AG08396 (cell line): ENCODE measurements at places on chromosomes 11 and 22.

- peak; percentile 30 for DNase-seq
Measured at GRCh38 chr11:92226331-92227229, 2.0 kb downstream of the FAT3 start.

DNA sequence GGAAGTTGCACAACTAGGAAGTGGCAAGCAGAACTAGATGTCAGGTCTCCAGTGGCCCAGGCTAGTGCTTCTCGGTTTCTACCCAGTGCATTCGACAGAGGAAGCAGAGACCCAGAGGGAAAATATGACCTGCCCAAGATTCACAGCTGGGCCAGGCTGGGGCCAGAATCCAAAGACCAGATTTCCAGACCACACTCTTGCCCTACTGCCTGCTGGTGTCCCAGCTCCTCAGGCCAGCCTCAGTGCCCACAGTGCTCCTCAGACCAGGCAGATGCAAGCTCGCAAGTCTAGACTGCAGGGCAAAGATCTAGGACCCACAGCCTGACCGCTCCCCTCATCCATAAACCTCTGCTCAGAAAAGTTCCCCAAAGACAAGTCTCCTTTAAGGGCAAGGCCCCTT lies 262.6 kb downstream of the BUD13 start:
- DNase-seq, result no peak

GRCh38 chr11:130580372-130580771 lies 131.9 kb downstream of the ADAMTS15 start:
- peak; percentile 33 for DNase-seq

- DNase-seq, result no peak
Measured at GRCh38 chr11:103544874-103545273, 435.6 kb downstream of the DYNC2H1 start.

- no peak for DNase-seq
Measured at GRCh38 chr22:42060489-42060888, 10.1 kb downstream of the NAGA start.

DNA sequence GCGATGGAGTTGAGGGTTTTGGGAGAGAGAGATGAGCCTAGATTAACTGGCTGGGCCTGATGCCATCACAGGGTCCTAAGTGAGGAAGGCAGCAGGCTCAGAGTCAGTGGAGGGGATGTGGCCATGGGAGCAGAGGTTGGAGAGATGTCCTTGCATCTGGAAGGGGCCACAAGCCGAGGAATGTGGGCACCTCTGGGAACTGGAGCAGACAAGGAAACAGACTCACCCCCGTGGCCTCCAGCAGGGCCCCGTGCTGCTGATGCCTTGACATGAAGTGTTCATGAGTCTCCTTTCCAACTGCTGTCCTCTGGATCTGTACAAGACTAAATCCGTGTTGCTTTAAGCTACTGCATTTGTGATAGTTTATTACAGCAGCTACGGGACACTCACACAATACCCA lies 49.2 kb downstream of the SHISAL1 start:
- no peak for DNase-seq

GRCh38 chr22:17929909-17930308 lies 94.5 kb downstream of the MICAL3 start:
- DNase-seq, result no peak

- DNase-seq, result no peak
Measured at GRCh38 chr11:13667795-13668101, 720 bp upstream of the FAR1 start.

DNA sequence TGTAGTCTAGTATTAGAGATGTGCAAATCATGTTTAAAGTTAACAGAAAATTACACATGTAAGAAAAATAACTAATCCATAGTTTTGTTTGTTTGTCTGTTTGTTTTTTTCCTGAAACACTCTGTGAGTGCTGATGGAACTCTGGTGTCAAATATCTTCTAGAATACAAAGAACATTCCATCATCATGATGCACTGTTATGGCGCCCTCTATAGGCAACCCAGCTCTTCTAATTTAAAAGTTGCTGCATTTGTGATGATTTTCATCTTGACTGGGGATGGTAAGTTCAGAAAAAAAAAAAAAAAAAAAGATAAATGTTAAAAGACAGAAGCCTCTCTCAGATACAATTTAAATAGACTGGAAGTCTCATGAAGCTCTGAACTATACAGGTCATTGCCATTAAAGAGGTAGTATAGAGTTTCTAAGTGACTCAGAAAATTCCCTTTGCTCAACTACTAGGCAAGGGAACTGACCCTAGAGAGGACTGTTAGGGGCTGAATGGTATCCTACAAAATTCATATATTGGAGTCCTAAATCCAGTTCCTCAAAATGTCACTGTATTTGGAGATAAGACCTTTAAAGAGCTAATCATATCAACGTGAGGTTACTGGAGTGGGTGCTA lies 597.2 kb upstream of the ANO3 start:
- no peak for DNase-seq

- DNase-seq, result no peak
Measured at GRCh38 chr22:33908171-33909074, 11.9 kb downstream of the LARGE1 start.

DNA sequence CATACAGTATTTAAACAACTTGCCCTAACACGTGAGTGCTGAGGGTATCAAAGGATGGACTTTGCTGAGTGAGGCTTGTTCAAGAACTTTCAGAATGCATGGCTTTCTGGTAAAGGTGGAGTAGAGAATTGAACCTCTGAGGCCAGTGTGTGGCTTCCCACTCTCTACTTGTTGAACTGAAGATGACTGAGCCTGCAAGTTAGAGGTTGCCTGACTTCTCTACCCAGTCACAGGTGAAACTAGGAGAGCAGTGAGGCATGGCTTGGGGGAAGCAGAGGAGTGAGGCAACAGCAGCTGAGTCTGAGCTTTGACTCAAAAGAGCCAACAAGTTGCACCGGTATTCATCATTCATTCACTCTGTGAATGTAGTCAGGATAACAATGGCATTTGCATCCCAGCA lies 256.4 kb upstream of the SESN3 start:
- DNase-seq, result no peak

- DNase-seq, result no peak
Measured at GRCh38 chr11:74749965-74750296, 1.3 kb downstream of the RNF169 start.

GRCh38 chr11:1574238-1574932 lies 2.3 kb upstream of the DUSP8 start:
- peak; percentile 83 for DNase-seq

DNA sequence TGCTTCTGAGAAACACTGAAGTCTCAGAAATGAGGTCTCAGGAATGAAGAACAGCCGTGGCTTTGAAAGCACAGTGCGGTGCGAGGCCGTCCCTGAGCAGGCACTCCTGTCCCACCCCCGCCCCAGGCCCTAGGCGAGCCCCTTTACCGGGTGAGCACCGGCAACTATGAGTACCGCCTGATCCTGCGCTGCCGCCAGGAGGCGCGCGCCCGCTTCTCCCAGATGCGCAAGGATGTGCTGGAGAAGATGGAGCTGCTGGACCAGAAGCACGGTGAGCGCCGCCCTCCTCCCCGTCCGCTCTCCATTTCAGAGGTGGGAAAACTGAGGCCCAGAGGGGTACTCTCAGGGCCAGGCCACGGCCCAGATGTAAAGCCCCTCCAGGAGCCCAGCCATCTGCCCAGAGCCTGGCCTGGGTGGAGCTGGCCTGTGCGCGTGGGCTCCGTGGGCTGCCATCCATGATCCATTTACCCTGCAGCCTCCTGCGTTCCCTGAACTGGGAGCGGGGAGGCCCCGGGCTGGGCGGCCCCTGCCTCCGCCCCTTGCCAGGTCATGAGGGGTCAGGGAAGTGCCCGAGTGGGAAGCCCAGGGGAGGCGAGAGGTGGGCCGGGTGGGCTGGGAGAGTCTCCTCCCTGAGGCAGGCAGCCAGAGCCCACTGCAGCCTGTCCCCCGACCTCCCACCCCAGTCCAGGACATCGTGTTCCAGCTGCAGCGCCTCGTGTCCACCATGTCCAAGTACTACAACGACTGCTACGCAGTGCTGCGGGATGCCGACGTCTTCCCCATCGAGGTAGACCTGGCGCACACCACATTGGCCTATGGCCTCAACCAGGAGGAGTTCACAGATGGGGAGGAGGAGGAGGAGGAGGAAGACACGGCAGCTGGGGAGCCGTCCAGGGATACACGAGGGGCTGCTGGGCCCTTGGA lies 9.5 kb downstream of the SLC16A8 start:
- no peak for DNase-seq

- DNase-seq, result no peak
Measured at GRCh38 chr11:73269459-73270015, 2.6 kb upstream of the P2RY6 start.

- DNase-seq, result peak; percentile 37
Measured at GRCh38 chr11:35725885-35726284, 63.3 kb downstream of the TRIM44 start.

DNA sequence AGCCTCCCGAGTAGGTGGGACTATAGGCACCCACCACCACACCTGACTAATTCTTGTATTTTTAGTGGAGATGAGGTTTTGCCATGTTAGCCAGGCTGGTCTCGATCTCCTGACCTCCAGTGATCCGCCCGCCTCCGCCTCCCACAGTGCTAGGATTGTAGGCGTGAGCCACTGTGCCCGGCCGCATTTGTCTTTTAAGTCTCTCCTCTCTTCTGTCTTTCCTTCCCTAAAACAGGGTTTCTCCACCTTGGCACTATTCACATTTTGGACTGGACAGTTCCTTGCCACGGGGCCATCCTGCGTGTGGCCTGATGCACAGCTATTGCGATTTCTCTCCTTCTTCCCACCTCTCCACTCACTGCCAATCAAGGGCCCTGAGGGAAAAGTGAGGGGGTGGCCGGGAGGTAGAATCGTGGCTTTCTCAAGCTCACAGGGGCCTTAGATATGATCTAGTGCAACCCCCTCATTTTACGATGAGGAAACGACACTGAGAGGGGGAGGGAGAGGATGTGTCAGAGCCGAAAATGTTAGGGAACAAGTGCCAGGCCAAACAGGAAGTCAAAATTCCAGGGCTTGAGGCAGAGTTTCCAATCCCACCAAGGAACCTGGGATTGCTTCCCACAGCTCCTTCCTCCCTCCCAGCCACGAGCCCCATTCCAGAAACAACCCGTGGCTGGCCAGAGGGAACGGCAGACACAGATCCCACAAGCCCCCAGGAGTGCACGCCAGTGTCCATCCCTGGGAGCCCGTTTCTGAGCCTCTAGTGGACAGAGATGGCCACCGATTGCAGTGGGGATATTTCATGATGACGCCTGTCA lies 21.2 kb downstream of the SCGB1A1 start:
- DNase-seq, result peak; percentile 46

GRCh38 chr11:102546923-102547471 lies 16.4 kb upstream of the MMP7 start:
- DNase-seq, result no peak

GRCh38 chr22:46514592-46515207 lies 22.7 kb downstream of the CELSR1 start:
- peak; percentile 76 for DNase-seq

DNA sequence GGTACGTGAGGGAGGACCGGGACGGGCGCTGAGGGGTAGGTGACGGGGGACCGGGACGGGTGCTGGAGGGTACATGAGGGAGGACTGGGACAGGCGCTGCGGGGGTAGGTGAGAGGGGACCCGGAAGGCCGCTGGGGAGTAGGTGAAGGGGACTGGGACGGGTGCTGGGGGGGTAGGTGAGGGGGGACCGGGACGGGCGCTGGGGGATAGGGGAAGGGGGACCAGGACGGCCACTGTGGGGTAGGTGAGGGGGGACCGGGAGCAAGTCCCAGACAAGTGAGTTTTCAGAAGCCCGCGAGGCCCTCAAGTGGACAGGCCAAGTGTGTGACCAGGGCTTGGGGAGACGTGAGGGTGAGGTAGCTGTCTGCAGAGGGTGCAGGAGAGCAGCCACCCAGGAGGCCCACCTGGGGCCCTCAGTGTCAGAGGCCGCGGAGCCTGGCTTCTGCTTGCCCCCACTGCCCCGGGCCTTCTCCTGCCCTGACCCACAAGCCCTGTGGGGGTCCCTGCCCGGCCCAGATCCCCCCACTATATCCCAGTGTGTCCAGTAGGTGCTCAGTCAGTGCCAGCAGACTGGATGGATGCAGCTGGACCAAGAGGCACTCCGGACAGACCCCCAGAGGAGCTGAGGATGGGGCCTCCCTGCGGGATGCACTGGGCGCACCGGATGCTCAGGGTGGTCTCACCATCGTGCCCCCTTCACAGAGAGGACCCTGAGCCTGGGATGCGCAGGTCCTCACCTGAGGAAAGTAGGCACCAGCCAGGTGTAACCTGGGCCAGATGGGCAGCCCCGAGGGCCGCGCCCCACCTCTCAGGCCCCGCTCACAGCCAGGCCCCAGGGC lies 44.2 kb upstream of the TH start:
- no peak for DNase-seq

GRCh38 chr22:36374603-36375024 lies 13.2 kb downstream of the MYH9 start:
- no peak for DNase-seq

DNA sequence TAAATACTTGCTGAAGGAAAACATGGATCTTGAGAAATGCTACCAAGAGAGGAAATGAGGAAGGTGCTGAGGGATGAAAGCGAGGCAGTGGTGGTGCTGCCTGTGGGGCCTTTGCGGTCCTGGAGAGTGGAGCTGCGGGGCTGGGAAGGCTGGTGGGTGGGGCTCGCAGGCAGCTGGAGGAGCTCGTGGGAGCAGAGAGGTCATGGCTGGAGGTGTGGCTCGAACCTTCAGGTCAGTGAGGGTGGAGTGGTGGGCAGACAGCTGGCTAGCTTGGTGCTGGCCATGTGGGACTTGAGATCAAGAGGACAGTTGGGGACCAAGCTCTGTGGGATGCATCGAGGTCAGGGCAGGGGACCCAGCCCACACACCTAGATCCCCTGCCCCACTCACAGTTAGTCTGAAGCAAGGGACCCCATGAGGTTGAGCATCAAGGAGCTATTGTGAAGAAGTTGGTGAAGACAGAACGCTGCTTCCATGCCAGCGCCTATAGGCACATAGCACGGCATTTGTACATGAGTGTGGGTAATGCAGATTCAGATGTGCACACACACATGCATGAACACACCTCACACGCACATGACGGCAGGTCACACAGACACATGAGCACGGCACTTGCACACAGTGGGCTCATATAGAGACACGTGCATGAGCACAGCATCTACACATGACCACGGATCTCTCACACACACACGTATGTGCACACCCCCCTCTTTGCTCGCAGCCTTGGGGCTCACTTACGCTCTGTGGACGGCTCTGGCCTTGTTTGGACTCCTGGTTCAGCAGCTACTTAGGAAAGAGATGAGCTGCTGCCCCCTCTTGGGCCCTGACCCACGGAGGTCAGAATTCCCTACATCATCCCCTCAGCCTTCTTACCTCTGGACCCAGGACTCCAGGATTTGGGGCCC lies 30.4 kb downstream of the SHANK3 start:
- DNase-seq, result no peak

DNA sequence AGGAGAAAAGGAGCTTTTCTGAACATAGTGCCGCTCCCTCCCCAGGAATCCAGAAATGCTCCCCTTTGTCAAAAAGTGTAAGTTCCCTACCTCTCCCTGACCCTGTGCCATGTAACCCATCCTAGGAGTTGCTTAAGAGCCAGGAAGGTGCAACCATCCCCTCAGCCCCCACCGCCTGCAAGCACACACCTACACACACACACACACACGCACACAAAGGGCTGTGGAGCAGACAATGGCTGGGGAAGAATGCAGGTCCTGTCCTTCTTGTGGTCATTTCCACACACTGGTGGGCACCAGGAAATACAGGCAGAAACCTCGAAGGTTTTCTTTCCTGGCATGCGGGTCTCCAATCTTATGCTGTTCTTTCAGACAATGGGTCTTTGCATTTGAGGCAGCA lies 1.2 kb downstream of the P2RX3 start:
- no peak for DNase-seq
